ENCODE measurements at places on chromosomes 2 and 18.

- DNase-seq, result no peak
These were observed 451.4 kb upstream of the ID2 start for GRCh38 chr2:8230466-8230865.

GRCh38 chr2:113992090-113992489, 102.2 kb downstream of the ACTR3 start:
- no peak for DNase-seq

GRCh38 chr18:51911584-51911983, 428.4 kb upstream of the DCC start:
- no peak for DNase-seq

DNA sequence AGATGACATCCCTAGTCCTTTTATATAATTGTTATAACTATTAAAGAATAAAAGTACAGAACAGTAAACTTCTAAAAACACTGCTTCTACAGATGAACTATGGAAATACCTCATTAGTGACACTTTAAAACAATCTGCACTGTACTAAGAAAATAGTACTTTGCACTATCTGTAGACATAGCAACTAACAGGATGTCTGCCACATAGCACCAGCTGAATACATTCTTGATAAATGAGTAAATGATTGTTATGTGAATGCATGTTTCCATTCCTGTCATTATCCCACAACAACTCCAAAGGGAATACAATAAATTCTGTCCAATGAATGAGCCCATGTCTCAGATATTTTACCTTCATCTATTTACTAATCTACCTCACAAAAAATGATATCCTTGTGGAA, 115.3 kb upstream of the SLC35G4 start:
- no peak for DNase-seq

GRCh38 chr18:63527251-63527650, 14.9 kb upstream of the SERPINB12 start:
- DNase-seq, result no peak

DNA sequence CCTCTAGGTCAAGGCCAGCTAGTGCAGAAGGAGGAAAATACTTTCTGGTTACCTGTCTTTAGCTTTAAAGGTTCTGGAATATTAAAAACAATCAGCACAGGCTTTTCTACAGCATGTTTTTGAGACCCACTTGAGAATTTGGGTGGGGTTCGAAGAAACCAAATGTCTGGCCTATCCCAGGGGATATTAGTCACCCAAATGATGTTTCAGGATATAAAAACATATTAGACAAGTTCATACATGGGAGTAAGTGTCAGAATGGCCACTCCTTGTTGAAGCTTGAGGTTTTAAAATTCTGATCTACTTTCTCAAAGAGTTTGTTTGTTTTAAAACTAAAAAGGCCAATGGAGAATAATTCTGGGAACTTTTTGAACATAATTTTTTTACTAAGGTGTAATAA, 158.6 kb upstream of the DLX2 start:
- peak; percentile 65 for DNase-seq

DNA sequence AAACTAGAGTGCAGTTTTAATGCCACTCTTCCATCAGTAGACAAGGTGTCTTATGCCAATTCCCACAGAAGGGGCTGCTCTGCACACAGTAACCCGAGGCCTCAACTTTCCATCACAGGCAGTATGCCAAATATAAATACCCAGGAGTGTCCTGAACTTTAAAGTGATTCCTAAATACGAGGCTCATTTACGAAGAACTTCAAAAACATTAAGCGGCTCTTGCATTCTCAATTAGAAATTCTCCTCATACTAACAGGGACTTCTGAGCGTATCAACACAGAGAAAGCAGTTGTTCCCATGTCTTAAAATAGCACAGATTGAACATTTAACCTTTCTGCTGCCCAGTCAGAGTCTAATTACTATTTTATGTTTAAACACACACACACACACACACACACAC, 638.6 kb downstream of the ERBB4 start:
- no peak for DNase-seq

DNA sequence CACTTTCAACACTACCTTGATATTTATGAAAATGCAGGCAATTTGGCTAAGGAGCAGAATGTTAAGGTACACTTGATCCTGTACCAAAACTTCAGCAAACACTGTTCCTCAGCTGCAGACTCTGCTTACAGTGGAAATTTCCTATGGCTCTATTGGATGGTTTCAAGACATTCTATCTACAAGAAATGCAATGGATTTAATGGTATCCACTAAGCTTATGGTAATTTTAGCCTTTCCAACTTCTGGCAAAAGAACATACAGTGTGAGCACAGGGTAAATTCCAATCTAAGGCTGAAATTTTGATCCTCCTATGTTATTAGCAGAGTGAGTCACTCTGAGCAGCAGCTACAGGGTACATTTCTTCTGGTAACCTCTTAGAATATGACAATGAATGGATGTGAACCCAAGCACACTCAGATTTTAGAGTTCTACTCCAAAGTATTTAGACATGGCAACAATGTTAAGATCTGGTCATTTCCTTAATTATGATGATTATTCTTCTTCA, 361.8 kb upstream of the PIK3C3 start:
- no peak for DNase-seq

DNA sequence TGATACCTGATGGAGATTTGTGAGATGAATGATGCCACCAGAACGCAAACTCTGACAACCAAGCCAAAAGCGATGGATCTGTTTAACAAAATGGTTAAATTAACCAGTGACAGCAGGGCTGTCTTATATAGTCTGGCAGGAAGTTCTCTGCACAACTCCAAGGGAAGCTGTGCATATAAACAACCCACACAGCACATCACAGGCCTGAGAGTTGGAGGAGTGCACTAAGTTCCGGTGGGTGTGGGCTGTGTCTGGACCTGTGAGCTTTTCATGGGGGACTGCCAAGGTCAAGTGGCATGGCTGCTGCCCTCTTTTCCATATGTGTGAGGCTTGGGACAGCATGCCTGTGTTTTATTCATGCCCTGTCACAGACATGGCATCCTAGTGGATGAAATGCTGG, 414.6 kb upstream of the TRIB2 start:
- no peak for DNase-seq

DNA sequence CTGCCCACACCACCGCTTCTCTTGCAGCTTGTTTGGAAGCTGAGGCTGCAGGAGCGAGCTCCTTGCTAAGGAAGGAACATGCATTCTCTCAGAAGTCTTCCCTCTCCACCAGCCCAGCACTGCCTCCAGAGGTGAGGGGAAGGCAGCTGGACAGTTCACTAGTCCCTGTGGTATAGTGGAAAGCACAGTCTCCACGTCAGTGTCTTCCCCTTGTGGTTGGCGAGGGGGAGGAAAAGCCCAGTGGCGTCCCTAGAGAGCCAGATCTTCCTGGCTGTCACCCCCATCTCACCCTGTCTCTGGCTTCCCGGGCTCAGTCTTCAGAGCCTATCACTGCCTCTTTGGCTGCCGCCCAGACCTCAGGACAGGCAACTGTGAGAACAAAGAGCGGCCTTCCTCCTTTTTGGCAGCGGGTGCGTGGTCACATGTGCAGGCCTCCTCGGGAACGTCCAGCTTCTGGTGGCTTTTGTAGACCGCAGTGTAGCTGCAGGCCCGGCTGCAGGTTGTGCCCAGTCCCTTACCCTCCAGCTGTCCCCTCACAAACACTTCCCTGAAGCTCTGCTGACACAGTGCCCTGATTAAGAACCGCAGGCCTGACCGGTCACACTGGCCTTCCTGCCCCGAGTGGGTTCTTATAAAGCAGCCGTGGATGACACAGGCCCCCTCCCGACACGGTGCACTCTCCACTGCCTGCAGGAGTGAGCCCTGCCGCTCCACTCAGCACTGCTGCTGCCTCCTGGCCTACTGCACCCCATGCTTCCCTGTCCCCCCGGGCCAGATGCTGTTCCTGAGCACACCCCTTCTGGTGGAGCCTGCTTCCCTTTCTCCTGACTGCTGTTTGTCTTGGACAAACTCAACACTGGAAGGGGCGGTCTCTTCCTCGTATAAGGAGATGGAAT, 90.9 kb downstream of the RNF144A start:
- DNase-seq, result peak; percentile 92

- no peak for DNase-seq
These were observed 384.6 kb downstream of the PLCL1 start for GRCh38 chr2:198188982-198189381.

DNA sequence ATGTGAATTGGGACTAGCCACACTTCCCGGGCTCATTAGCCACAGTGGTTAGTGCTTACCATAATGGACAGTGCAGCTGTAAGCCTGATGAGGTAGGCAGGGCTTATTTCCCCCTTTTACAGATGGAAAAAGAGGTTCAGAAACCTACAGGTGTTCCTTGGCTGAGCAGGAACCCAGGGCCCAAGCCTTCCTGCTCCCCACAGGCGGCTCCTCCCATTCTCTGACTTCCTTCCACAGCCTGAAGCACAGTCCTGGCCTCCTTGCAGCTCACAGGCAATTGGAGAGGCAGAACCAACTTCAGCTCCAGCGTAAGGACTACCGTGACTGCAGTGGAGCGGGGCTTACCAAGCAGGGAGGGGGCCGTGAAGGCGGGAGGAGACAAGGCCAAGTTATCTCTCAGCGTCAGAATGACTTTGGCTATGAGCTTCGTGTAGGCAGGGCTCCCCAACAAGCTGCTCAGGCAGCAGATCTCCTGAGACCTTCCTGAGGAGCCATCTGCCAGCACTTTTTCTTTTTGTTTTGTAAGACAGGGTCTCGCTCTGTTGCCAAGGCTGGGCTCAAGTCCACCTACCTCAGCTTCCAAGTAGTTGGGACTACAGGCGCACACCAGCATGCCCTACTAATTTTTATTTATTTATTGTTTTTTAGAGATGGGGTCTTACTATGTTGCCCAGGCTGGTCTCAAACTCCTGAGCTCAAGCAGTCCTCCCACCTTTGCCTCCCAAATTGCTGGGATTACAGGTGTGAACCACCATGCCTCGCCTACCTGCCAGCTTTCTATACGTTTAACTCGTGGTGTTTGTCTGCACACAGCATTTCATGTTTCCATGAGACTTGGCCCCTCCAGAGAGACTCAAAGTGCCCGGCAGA, 34.2 kb upstream of the NT5DC4 start:
- DNase-seq, result no peak

DNA sequence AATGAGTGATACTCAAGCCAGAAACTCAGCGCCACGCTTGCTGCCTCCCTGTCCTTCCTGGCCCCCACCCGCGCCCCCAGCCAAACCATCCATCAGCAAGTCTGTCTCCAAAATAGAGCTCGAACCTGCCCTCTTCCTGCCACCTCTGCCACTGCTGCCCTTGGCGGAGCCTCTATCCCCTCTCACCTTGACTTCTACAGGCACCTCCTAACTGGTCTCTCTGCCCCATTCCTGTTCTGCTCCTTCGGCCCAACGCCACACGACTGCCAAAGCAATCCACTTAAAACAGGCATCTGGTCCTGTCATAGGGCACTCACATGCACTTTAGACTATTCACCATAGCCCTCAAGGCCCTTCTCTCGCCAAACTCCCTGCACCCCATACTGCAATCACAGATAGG, 210.3 kb upstream of the SMAD2 start:
- DNase-seq, result no peak

GRCh38 chr18:44636241-44636640, 44.4 kb upstream of the SETBP1 start:
- no peak for DNase-seq

- DNase-seq, result no peak
These were observed 41.4 kb downstream of the CHST9 start for GRCh38 chr18:27143580-27144287.

DNA sequence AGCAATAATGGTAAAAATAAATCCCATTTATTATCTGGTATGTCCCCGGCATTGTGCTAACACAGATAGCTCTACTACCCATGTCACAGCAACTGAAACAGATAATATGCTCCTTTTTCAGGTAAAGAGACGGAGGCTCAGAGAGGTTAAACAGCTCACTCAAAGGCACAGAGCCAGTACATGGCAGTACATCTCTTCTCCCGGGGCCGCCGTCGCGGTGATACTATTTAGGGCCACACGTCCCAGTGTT, 693 bp upstream of the PDK1 start:
- DNase-seq, result no peak

GRCh38 chr2:214710729-214711128, 98.8 kb downstream of the BARD1 start:
- no peak for DNase-seq

DNA sequence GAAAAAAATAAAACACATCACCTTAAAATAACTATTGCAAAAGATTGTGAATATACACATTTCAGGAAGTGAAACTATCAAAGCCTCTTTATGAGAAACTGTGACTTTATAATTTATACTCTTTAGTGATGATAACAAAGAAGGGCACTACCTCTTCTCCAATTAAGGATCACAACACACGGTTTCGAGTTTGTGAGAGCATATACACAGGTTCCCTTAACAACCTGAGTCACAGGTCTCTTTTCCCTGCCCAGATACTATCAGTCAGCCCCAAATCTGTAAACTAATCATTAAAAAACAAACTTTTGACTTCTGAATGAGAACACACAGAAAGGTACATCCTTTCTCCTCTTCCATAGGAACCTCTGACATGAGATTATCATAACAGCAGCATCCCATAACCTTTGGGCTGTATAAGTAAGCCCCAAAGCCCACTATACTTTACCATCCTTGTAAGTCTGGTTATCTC, 44.9 kb downstream of the PTPN2 start:
- DNase-seq, result peak; percentile 53

GRCh38 chr2:172072706-172073105, 12.6 kb upstream of the DLX1 start:
- DNase-seq, result no peak

GRCh38 chr2:197281421-197281820, 29.2 kb downstream of the ANKRD44 start:
- DNase-seq, result no peak

DNA sequence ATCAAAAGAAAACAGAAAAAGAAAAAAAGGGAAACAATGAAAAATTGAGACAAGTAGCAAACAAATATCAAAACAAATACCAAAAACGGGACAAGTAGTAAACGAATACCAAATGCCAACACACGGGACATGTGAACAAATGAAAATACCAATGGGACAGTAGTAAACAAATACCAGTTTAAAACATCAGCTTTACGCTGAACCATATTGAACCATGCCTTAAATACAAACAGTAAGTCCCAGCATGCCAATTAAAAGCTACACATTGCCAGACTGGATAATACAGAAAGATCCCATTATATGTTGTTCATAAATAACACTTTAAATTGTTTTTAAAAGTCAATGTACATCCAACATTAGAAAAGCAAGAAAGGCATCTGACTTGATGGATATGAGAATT, 114.2 kb downstream of the NBAS start:
- no peak for DNase-seq

GRCh38 chr2:84741182-84741822, 139.6 kb downstream of the TRABD2A start:
- DNase-seq, result peak; percentile 36

DNA sequence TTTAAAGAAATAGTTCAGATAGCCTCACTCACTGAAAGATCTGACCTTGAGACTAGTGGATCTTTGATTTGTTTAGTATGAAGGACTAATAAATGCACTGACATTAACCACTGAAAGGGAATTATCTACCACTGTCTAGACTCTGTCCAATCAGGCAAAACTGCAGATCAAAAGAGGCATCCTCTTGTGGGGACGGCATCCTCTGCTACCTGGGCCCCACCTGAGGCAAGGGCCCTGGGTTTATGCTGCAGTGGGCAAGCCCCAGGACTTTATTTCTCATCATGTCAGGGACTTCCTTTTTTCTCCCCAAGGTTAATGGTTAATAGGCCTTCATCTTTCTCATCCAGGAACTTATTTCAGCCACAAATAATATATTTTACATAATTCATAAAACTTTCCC, 32.2 kb downstream of the STAT1 start:
- DNase-seq, result no peak

GRCh38 chr18:55096263-55096951, 137.1 kb upstream of the CCDC68 start:
- DNase-seq, result peak; percentile 65

All from MCF 10A (cell line).